ENCODE measurements at places on chromosomes 6 and 20. TPM values are rescaled to one million over a fixed set of nuclear protein-coding genes. Genes with fewer than 3 reads are reported as not detected.

SLC17A1 gene
- not detected for total RNA-seq

SMIM28 gene
- not detected for total RNA-seq

SLC22A23 gene
- total RNA-seq, result 10.3 TPM

EDN3 gene
- total RNA-seq, result 0.72 TPM

TEAD3 gene
- total RNA-seq, result 4.1 TPM

CGAS gene
- total RNA-seq, result 6.3 TPM

PGC gene
- total RNA-seq, result not detected

ZNF322 gene
- 6.8 TPM for total RNA-seq

FILIP1 gene
- 0.32 TPM for total RNA-seq

CNBD2 gene
- total RNA-seq, result 6.4 TPM

OSTM1 gene
- 28.2 TPM for total RNA-seq

C6orf89 gene
- total RNA-seq, result 16.5 TPM

LATS1 gene
- total RNA-seq, result 7.4 TPM

KIFC1 gene
- total RNA-seq, result 47.9 TPM

ZNF341 gene
- 3.9 TPM for total RNA-seq

MTRF1L gene
- total RNA-seq, result 15.1 TPM

APOBEC2 gene
- total RNA-seq, result not detected

CALHM5 gene
- total RNA-seq, result 0.04 TPM

TDP2 gene
- 37.2 TPM for total RNA-seq

MOXD1 gene
- 2.3 TPM for total RNA-seq

DDX43 gene
- total RNA-seq, result not detected

MICAL1 gene
- 15.1 TPM for total RNA-seq

OXT gene
- total RNA-seq, result not detected

TCF15 gene
- total RNA-seq, result not detected

MDFI gene
- total RNA-seq, result 0.92 TPM

NOX3 gene
- not detected for total RNA-seq

MOG gene
- not detected for total RNA-seq

C6orf132 gene
- total RNA-seq, result 1.8 TPM

BIRC7 gene
- total RNA-seq, result 4.7 TPM

FAM209B gene
- total RNA-seq, result 0.48 TPM

ZBP1 gene
- not detected for total RNA-seq

SLPI gene
- total RNA-seq, result 9.3 TPM

SALL4 gene
- 1.4 TPM for total RNA-seq

IMPG1 gene
- total RNA-seq, result not detected

C20orf141 gene
- total RNA-seq, result 0.38 TPM

KCNK16 gene
- total RNA-seq, result not detected

NELFCD gene
- total RNA-seq, result 46.2 TPM

NTSR1 gene
- total RNA-seq, result 0.10 TPM

FAXC gene
- total RNA-seq, result 6.4 TPM

CDH26 gene
- 0.14 TPM for total RNA-seq

EYA4 gene
- total RNA-seq, result 9.6 TPM

NR2E1 gene
- total RNA-seq, result 0.03 TPM

NFS1 gene
- 40.3 TPM for total RNA-seq

STMN3 gene
- total RNA-seq, result 9.6 TPM

MUC21 gene
- total RNA-seq, result not detected

FAM83B gene
- 0.09 TPM for total RNA-seq

SEMG1 gene
- total RNA-seq, result not detected

KIAA0408 gene
- 6.4 TPM for total RNA-seq

CYB5R4 gene
- total RNA-seq, result 24.0 TPM

TMEM14B gene
- 175 TPM for total RNA-seq

TMC2 gene
- total RNA-seq, result not detected

Measured in A549 treated with CORT108297 at 1 μM for 4 hours (cell line).